ENCODE measurements at places on chromosomes 1 and 21.

DNA sequence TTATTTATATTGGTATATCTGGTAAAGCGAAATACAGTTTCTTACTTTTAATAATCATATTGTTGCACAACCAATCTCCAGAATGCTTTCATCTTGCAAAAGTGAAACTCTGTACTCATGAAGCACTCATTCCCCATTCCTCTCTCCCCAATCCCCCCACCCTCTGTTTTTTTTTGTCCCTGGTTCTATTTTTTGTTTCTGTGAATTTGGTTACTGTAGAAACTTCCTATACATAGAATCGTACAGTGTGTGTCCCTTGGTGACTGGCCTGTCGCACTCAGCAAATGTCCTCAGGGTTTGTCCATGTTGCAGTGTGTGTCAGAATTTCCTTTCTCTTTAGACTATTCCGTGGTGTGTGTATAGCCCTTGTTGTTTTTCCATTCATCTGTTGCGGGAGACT lies 7.9 kb upstream of the NLRP3 start:
- DNase-seq, result no peak

DNA sequence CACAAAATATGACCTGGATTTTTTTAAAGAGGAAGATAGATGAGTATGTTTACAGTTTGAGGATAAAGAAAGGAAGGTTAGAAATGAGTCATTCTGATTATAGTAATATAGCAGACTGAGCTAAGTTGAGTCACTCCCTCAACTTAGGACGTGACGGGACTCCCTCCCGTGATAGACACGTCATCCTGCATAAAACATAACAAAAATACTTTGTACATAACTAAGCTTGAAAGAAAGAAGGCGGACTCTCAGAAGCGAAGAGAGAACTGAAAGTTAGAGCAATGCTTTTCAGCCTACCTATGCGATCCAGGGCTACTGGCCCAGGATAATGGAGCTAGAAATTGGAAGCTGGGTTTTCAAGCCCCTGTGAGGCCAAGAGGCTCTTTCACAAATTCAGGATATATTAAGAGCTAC lies 53.0 kb upstream of the DESI2 start:
- peak; percentile 28 for DNase-seq

GRCh38 chr1:3670823-3671265 lies 18.5 kb downstream of the TP73 start:
- DNase-seq, result no peak

GRCh38 chr1:232250838-232251237 lies 379.1 kb downstream of the SIPA1L2 start:
- no peak for DNase-seq

- no peak for DNase-seq
These were observed 18.4 kb downstream of the ADAMTS1 start for GRCh38 chr21:26826801-26827200.

DNA sequence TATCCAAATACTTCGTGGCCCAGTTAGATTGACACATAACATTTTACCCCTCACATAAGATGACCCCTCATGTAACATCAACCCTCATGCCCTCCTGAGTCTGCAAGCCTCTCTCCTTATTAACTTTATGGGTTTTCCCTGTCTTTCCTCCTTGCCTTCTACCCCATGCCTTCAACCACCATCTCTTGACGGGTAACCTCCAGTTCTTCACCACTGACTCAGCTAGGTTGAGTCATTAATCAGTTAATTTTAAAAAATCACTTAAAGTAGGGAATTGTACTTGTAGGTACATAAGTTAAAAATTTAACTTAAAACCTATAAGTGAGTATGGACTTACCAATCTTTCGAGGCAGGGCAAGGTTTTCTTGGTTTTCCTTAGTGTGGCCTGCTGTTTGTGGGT lies 330.7 kb downstream of the CAMTA1 start:
- DNase-seq, result no peak

DNA sequence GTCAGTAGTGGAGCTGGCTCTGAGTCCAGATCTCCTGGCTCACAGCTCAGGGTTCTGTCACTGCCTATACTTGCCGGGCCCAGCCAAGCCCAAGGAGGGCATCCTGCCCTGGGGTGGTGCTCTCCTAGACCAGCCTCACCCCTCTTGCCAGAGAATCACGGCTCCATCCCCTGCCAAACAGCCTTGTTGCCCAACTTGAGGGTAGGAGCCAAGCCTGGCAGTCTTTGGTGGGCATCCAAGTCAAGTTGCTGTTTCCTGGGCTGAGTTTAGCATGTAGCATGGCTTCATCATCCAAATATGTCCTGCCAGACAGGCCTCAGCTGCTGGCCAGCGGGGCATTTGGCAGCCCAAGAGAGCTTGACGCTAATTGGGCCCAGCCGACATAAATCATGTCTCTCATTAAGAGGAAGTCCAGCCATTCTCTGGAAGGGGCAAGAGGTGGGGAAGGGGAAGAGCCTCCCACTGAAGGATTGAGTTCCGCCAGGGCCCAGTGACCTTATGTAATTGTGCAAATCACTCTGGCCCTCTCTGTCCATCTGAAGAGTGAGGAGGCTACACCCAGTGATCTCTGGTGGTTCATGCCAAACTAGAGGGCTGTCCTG lies 22.6 kb upstream of the TRABD2B start:
- no peak for DNase-seq

DNA sequence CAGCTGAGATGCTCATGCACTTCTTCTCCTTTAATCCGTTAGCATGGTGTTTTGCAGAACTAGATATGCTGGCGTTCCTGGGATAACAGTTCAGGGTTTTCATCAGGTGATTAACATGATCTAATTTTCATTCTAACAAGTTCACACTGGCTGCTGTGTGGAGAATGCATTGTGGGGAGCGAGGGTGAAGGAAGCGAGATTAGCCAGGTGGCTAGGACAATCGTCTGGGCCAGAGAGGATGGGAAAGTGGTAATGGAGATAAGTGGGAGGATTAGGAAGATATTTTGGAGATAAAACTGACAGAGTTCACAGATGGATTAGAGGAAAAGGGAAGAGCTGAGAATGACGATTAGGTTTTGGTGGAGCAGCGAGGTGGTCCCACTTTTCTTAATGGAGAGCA lies 138.1 kb upstream of the MAGI3 start:
- DNase-seq, result no peak

- DNase-seq, result no peak
These were observed 644 bp downstream of the UBE4B start for GRCh38 chr1:10033359-10033845.

DNA sequence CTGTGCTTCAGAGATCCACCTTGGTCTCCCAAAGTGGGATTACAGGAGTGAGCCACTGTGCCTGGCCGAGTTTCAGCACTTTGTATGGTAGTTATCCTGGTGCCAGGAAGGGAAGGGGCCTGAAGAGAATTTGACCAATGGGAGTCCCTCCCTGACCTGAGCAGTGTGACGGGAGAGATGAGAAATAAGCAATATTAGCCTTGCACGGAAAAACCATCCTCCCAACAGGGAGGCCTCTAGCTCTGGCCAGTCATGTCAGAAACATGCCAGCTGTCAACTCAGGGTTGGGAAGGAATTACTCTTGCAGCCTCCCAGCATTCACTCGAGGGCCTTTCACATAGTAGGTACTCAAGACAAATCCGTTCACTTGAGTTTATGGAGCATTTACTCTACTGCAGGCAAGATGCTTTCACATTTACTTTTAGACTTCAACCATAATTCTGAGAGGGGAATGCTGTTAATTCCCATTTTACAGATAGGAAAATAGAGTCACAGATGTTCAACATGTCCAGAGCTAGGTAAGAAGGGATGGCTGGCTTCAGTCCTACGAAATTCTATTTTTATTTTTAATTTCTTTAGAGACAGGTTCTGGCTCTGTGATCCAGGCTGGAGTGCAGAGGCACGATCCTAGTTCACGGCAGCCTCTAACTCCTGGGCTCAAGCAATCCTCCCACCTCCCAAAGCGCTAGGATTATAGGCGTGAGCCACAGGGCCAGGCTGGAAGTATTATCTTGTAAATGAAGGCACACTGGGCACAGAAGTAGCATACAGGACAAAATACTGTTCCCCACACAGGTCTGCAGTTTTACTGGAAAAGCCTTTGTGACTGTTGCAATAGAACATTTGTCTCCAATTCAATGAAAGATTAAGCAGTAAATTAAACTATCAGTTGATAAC lies 3.2 kb upstream of the ATP13A2 start:
- no peak for DNase-seq

GRCh38 chr1:30425046-30425445 lies 298.3 kb downstream of the MATN1 start:
- DNase-seq, result no peak

GRCh38 chr1:81186261-81186660 lies 614.5 kb upstream of the ADGRL2 start:
- no peak for DNase-seq

DNA sequence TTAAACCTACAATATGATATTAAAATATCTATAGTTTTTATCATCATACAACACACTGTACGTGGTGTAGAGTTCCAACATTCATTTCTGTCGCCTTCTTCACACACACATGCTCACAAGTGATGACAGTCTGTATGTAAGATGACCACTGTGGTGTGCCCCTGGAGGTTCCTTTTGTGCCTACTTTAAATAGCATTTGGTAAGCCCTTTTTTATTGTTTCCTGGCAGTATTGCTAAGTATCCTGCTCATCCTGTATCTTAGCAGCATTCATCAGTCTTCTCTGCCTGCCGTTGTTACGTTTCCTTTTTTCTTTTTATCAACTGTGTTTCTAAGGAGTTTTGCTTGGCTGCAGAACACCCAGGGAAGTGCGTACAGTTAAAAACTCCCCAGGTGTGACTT lies 231.4 kb downstream of the CHRM3 start:
- no peak for DNase-seq

DNA sequence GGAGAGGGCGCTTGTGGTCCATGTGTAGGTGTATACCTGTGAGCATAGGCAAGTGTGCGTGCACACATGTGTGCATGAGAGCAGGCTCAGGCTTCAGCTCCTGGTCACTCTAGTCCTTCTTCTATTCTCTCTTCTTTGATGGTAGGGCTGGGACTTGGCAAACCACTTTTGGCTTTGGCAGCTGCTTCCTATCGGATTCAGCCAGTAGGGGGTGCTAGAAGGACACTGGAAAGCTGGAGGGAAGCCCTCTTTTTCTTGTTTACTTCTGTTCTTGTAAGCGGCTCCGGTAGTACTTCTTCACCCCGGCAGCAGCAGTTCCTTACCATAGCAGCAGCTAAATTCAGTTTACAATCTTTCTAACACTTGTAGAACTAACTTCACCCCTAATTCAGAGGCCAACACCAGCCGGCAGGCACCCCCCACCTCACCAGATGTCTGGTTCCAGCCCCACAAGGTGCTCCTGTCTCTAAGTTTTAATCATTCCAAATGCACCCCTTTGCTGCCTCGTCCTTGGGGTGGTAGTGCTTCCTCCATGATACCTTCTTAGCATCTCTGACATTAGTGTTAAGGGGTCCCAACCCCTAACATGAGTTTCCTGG lies 25.1 kb downstream of the NENF start:
- peak; percentile 38 for DNase-seq

GRCh38 chr21:43287111-43287760 lies 118.4 kb downstream of the CRYAA start:
- no peak for DNase-seq

DNA sequence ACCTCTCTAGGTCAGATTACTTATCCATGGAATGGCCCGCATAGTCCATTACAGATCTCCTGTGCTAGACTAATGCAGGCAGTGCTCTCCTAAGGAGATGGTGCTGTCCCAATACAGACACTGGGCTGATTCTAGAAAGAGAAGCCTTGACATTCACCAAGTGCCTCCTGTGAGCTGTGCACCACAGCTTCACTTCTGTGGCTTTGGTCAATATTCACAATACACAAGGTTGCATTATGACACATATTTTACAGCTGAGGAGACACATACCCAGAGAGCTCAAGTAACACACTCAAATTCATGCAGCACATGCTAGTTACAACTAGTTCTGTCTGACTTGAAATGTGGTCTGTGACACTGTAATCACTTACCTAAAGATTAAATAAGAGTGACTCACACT lies 59.4 kb upstream of the LRRC8B start:
- DNase-seq, result no peak

DNA sequence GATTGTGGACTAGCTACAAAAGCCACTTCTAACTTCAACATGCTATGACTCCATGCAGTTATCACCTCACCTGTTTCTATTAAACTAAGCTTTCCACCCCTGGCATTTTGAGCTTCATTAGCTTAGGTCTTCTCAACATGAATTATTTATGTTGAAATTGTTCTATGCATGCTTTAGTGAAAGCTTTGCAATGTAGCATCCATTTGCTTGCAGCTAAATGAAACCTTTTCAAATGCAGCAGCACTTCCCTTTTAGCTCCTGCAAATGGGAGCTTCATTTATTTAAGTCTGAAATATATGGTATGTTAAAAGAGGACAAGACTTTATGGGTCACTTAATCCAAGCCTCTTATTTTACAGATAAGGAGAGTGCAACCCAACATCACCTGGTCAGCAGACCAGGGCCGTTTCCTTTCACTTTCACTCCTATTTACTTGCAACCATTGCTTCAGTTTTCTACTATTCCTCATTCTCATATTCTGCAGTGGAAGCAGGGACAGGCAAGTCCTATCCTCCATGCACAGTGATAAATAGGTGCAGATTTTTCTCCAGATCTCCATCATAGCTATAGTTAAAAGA lies 56.4 kb upstream of the SAMSN1 start:
- no peak for DNase-seq

DNA sequence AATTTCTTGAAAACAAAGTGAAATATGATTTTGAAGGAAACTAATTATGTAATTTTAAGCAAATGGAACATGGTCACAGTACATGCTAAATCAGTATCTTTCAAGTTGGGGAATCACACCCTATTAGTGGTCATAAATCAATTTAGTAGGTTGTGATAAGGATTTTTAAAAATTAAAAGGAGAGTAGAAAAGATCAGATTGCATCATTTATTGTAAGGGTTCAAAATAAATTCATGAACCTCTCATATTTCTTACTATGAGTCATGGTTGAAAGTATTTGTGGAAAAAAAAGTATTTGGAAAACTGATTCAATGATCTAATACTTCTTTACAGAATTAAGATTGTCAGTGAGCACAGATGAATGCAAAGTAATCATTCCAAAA lies 14.6 kb downstream of the ADSS2 start:
- no peak for DNase-seq

DNA sequence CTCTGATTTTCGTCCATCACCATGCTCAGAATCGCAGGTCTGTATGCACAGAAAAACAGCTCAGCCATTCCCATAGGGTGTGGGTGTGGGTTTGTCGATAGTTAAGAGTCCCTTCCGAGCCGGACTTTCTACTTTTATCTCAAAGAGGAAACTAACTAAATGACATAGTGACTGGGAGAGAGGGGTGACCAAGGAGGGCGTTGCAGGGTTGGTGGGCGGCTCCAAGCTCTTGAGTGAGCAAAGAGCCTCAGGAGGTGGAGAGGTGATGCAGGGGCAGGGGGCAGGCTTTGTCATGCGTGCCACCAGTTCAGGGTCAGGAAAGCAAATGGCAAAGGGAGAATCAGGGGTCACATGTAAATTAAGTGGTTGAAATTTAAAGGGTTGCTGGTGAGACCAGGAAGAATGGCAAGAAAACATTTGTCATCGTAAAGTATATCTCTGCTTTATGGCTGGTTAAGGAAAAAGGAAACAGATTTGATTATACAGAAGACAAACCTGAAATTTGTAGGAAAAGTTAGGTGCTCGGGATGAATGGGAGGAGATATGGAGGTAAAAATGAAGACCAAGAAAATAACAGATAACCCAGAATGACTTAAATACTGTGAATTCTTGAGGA lies 249.0 kb downstream of the SETD4 start:
- no peak for DNase-seq

- no peak for DNase-seq
These were observed 108.1 kb downstream of the C1orf21 start for GRCh38 chr1:184494929-184495328.
